ENCODE measurements at places on chromosomes 1 and 21.
A peak's percentile ranks its signal among the peaks of the same experiment; 100 is the strongest.

DNA sequence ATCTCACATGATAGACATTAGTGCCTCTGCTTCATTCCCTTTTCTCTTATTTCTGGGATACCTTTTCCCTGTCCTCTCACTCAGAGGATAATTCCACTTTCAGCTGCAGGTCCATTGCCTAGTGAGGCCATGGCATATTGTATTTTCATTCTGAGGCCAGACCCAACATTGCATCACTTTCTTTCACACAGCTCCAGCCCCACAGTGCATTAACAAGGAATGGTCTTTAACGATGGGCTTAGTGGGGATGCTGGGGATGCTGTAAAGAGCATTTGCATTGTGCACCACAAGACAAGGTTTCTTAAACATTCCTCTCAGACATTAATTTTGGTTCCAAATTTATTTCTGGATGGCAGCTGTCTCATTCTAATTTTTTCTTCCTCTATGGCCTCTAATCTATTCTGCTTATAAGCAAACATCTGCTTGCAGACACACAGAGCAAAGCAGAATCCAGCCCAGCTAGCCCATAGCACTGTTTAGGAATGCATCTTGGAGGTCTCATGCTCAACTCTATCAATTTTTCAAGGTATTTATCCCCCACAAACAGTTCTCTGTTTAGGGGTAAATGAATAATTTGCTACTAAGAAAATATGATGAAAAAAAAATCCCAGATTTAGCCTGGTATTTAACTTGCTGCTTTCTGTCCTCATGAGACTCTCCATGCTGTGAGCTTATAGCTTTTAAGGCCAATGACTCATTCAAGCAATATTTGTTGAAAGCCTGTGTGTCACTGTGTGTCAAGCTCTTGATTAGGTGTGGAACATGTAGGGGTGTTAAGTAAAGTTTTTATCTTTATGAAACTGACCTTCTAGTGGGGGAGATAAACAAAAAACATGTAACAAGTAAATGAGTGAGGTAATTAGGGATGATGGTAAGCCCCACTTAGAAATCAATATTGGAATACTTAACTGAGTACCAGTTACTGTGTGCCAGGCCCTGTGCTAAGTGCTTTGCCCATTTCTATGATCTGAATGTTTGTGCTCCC is 44.5 kb upstream of the CCDC190 start:
- DNase-seq = no peak

GRCh38 chr1:212189352-212189738 is 95.9 kb upstream of the PPP2R5A start:
- DNase-seq = no peak

DNA sequence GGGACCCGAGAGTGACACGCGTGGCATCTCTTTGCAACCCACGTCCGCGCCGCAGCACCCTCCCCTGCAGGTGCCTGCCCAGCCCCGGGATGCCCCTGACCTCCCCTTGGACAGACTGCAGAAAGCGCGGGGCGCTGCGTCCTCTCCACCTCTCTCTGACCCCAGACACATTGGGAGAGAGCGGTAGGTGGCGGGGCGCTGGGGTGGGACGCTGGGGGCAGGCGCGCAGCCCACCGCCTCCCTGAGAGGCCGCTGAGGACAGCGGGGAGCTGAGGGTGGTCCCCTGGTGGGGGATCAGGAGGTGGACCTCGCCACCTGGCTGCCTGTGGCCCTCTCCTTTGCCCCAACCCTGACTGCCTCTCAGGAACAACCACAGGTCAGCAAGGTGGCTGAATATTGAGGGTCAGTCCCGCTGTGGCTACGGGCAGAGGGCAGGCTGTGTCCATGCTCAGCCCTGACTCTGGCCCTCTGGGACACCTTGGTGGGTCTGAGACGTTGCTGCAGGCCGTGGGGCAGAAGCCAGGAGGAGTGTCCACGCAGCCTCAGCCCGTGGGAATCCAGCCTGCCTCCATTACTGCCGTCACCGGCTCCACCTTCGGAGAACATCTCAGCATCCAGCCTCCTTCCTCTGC is 761 bp upstream of the UBE2J2 start:
- DNase-seq = no peak

- peak; percentile 84 for DNase-seq
Measured at GRCh38 chr1:20194757-20195461, 8.6 kb upstream of the PLA2G2C start.

GRCh38 chr1:89953131-89953626 is 41.7 kb upstream of the ZNF326 start:
- peak; percentile 57 for DNase-seq

DNA sequence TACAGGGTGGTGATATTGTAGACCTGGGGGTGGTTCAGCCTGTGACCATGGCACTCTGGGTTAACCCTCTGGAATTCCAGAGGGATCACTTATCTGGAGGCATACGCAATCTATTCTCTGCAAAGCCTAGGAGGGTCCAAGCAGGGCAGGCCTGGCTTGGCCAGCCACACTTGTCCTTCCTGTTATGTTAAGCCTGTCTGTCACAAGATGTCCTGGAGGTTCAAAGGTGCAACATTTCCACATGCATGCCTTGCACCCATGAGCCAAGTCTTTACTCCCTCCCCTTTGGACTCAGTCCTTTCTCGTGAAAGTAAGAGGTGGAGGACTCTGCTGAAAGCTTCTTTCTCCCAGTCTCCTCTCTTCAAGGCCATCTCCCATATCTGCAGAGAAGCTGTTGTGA is 345.1 kb downstream of the HHIPL2 start:
- DNase-seq = no peak

GRCh38 chr1:12464598-12465056 is 153.4 kb downstream of the DHRS3 start:
- DNase-seq = no peak

DNA sequence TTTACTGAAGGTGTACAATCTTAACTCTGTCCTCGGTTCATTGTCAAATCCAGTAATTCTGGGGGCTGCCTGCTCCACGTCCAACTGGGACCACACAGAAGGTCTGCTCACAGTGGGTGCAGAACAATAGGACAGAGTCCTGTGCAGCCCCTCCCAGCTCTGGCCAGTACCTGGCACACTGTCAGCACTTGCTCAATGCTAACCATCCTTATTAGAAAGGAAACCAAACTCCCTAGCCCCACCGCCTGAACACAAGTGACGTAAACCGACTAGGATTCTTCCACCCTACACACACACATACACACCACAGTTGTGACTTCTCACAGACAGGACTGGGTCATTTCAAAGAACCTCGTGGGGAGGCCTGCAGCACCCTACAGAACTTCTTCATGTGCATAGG is 5.2 kb downstream of the BCAR3 start:
- DNase-seq = no peak

DNA sequence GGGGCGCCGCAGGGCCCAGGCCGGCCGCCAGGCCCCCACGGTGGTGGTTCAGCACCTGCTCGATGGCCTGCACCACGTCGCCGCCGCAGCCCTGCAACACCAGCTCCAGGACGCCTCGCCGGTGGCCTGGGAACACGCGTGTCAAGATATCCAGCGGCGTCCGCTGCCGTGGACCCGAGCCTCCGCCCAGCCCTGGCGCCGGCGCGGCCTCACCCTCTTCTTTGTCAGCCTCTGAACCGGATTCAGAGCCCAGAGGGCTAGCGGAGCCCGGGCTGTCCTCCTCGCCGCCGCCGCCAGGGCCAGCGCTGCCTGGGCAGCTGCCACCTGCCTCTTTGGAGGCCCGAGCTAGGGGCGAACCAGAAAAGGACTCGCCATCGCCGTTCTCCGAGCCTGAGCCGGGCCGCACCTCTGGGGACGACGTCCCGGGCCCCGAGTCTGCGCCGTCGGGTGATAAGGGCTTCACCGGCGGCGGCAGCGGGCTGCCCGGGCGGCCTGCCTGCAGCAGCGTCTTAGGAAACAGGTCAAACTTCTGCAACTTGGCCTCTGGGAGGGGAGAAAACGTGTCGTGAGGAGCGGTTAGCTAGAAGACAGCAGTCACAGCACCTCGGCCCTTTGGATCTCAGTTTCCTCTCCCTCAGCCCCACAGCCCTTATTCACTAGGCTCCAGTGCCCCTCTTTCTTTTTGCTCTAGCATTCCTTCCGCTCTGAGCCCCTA is 3.9 kb downstream of the DMRTA2 start:
- DNase-seq = no peak

DNA sequence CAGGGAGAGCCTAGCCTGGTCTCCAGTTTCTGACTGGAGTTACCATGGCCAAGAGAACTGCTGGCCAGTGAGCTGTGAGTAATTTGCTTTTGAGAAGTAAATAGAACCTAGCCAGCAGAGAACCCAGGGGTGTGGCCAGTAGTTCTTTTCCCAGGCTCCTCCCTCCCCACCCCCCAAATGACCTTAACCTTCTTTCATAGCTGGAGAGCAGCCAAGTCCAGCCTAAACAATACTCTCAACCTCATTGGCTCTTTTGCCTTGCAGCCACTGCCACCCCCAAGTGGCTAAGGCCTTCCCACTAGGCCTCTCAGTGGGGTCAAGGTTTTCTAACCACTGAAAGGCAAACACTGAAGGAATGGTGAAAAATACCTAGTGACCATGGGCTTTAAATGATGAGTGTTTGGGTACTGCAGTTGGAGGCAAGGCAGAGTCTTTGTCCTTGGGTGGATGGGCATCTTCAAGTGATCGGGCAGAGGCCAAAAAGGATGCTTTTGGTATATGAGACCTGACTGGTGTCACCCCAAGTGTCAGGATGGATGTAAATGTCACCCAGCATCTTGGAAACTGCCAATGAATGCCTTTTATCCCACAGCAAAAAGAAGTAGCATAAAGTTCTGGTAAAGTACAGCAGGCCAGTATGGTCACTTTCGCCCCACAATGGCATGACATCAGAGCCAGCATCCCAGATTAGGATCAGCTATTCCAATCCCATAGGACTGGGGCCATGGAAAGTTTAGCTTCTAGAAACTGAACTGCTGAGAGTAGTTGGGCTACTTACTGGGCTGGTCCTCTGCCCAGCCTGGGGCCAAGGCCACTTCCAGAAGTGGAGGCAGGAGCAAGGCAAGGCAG is 3.5 kb upstream of the PIGV start:
- DNase-seq = no peak

GRCh38 chr1:114235960-114236359 is 82.3 kb upstream of the SYT6 start:
- DNase-seq = no peak

DNA sequence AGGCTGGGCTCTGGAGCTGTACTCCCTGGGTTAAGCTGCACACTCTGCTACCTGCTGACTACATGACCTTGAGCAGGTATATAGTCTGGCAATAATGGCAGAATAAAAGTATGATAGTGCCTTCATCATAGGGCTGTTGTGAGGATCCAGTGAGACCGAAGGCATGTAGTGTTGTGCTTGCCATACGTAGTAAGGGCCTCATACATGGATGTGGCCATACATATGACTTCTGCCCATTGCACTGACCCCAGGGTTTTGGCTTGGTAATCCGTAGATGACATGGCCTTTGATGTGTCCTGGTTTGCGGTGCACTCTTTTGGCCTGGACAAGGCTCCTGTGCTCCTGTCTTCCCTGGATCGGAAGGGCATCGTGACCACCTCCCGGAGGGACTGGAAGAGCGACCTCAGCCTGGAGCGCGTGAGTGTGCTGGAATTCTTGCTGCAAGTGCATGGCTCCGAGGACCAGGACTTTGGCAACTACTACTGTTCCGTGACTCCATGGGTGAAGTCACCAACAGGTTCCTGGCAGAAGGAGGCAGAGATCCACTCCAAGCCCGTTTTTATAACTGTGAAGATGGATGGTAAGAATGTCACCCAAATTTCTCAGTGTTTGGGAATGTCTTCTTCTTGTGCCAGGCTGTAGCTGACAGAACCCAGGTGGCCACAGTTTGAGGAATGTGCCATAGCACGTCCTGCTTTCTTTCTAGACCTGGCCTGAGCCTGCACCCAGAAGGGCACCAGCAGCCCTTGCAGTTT is 17.0 kb upstream of the CD101 start:
- no peak for DNase-seq

- DNase-seq = peak; percentile 81
Measured at GRCh38 chr1:21324368-21325141, 34.3 kb upstream of the ECE1 start.

GRCh38 chr1:28886731-28887418 is 27.5 kb upstream of the EPB41 start:
- peak; percentile 91 for DNase-seq

DNA sequence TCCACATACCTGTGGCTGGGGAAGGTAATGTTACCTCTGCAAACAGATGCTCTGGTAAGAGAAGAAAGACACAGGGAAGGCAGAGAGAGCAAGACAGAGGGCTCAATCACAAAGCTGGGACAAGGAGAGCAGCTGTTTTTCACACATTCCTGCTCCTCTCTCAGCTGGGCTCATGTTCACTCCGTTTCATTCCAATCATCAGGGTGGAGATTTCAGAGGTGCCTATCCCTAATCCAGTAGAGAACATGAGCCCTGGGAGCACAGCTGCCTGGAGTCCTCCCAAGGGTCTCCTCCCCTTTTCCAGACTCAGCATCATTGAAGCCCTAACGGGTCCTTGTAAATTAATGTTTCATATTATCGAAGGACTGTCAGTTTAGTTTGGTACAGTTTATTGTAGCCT is 19.4 kb downstream of the GADD45A start:
- no peak for DNase-seq

GRCh38 chr1:237556911-237557310 is 333.8 kb downstream of the ZP4 start:
- no peak for DNase-seq

DNA sequence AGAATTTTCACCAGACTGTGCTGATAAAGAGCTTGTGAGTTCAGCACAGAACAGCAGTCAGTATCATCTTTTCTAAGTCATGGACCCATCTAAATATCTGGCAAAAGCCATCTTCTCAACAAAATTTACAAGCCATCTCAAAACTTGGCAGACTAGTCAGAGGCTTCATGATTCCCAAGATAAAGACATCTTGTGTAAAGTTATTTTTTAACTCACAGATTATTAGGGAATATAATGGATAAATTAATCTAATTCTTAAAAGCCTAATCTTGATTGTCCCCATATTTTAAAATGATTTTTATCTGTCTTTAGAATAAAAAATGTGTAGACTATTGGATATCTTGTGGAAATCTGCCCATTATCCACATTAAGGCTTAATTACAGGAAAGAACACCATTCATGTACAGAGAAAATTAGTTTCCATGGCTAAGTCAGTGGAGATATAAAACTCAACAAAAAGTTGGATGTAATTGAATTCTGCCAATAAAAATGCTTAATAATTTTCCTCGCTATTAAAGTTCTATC is 159.8 kb downstream of the ZP4 start:
- no peak for DNase-seq

DNA sequence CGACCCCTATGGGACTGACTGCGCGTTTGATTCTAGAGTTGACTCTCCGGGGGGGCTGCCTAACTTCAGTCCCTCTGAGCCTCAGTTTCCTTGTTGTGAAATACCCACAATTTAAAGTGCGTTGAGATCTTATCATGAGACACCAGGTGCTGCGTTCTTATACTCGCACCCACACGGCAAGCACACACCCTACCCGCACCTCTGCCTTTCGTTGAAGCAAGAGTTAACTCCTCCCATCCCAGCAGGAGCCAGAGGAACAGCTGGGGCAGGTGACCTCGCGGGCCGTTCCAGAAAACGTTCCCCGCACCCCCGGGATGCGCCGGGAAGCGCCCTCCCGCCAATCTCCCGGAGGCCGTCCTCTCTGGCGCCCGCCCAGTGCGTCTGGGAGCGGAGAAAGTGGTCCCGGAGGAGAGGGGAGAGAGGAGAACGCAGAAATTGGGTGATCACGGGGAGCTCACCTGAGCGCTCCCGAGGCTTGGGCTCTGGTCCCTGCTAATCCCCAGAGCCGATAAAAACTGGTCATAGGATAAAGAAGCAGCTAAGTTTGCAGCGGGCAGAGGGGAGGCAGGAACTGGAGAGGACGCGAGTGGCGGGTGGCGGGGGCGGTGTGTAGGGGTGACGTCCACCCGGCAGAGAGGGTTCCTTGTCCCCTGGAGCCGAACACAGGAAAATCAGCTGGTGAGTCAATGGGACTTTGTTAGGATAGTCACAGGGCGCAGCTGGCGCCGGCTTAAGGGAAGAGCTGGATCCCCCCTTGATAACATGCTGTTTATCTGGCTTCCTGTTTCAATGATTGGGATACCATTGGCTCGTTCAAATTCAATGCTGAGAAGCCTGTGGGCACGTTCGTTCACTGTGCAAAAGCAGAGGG is 869 bp downstream of the NAV1 start:
- DNase-seq = no peak

All from activated CD4-positive, alpha-beta T cell treated with anti-CD3 and anti-CD28 coated beads, Interleukin-2, amount 50 U/mL, for 48 hours (primary cell).